ENCODE measurements at places on chromosomes 3 and 15.

DNA sequence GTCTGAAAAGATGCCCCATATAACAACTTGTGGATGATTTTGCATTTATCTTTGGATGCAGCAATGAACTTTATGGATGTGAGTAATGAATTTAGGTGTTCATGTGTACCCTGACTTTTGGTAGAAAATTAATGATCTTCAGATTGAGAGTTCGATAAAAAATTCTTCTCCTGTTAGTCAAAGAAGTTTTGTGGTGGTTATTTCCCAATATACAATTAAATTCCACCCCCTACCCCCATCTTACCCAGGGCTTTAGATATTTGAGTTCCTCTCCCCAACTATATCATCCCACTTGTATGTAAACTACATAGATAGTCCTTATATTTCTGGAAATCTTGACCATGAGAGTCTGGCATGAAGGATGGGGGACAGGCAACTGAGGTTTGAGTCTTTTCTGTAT is 126.1 kb upstream of the ALDH1A3 start:
- no peak for DNase-seq

- no peak for DNase-seq
These were observed 489.7 kb downstream of the CNTN3 start for GRCh38 chr3:74124782-74125181.

GRCh38 chr3:161332792-161333191 is 38.5 kb downstream of the SPTSSB start:
- no peak for DNase-seq

- DNase-seq, result no peak
These were observed 212.4 kb downstream of the OPA1 start for GRCh38 chr3:193805448-193805847.

DNA sequence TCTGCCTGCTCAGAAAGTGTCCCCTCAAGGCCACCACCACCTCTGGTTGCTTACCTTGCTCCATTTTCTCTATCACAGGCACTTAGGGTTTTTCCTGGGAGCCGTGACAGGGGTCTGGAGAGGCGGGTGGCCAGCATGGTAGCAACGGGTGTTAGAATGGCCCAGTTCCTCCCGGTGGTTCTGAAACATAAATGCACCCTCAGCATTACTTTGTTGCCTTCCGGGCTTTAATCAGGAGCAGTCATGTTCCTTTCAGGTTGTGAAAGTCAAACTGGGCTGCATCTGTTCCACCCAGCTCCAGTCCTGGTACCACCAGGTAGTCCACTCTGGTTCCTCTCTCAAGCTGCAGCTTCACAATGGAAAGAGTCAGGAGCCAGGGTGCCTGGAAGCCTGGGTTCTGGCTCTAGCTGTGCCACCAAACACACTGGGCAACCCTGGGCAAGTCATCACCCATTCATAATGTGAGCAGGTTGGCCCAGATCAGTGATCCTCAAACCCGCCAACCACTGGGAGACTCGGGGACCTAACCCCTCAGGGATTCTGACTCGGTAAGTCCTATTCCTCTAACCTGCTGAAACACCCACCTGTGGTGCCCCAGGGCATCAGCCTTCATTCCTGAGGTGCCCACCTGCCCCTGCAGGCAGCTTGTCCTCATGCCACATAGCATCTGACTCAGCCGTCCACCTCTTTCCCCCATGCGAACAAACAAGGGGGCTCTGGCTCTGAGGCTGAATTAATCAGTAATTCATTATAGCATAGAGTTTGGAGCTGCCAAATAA is 9.3 kb downstream of the BDH1 start:
- DNase-seq, result no peak
